ENCODE measurements at places on chromosomes 1 and 21.

DNA sequence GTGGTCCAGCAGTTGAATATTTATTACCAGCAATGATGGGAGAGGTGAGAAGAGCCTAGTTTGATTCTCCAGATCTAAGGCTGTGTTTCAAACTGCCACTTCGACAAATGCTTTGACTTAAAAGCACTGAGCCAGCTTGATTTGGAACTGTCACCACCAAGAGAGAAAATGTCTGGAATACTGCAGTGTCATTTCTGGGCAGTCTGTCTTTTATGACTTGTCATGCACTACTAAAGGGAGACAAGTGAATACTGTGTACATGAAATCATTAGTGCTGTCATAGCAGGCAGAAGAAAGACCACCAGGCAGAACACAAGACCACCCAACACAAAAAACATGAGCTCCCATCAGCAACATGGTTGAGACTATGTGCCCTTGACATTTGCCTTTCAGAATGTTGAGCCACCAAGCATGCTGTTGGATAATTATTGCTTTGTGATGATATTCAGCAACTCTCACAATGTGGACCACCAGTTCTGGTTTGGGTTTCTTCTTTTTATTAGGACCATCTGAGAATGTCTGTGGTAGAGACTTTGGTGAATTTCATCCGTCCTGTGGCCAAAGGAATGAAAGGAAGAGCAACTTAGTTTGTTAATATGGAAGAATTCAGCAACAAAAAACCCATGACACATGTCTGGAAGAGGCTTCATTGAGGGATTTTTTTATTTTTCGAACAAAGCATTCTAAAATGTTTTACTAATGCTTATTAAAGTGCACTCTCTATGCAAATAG lies 125.8 kb downstream of the NTMT2 start:
- DNase-seq: no peak

DNA sequence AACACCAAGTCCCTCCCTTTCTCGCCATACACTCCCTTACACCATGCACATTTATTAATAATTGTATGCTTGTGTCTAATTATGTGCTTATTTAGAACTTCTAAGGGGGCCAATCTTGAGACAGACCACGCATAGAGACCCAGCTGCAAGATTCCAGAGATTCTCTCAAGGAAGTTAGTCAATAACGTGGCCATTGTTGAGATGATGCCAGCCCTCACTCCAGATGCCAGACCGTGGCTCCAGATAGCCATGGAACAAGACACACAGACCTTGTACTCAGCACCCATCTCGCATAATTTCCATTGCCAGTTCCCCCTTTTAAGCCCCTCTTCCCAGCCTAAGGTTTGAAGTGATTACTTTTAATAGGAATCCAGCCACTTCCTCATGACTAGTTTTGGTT lies 62.4 kb downstream of the DIRAS3 start:
- DNase-seq: no peak

- no peak for DNase-seq
These were observed 3.7 kb downstream of the RSPO1 start for GRCh38 chr1:37631036-37631435.

DNA sequence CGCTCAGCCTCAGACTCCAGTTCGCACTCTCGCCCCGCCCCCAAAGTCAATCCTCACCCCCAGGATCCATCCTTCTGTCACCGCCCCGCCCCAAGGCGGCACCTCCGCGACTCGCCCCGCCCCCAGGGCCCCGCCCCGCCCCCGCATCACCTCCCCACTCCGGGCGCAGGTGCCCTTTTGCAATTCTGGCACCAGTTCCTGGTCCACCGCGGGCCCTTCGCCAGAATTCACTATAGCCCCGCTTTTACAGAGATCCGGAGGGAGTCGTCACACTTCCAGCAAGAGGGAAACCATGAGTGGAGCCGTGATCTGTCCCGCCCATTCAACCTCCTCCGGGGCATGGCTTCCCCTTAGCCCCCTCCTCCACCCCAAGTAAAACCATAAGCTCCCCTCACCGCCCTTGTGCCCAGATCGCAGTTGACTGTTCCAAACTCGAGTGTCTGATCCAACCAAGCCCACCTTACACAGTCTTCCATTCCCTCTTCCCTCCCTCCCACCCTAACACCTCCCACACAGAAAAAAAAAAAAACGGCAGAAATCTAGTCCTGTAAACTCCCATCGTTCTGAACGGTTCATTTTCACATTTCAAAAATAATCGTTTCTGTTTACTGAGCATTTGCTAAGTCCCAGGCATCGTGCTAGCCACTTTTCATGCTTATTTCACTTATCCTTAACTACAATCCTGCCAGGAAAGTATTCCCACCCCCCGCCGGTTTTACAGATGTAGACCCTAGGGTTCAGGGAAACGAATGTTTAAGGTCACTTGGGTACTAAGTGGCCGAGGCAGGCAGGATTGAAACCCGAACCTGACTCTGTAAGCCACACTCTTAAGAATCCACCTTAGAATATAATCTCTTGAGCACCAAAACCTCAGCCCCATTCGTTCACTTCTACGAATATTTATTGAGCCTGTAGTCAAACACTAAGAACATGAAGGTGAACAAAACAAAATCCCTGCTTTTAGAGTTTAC lies 1.3 kb upstream of the DNAJC16 start:
- DNase-seq: no peak

GRCh38 chr1:230308039-230308438 lies 118.1 kb downstream of the PGBD5 start:
- DNase-seq: no peak

- DNase-seq: no peak
These were observed 254.8 kb downstream of the OLFM3 start for GRCh38 chr1:101741910-101742309.

DNA sequence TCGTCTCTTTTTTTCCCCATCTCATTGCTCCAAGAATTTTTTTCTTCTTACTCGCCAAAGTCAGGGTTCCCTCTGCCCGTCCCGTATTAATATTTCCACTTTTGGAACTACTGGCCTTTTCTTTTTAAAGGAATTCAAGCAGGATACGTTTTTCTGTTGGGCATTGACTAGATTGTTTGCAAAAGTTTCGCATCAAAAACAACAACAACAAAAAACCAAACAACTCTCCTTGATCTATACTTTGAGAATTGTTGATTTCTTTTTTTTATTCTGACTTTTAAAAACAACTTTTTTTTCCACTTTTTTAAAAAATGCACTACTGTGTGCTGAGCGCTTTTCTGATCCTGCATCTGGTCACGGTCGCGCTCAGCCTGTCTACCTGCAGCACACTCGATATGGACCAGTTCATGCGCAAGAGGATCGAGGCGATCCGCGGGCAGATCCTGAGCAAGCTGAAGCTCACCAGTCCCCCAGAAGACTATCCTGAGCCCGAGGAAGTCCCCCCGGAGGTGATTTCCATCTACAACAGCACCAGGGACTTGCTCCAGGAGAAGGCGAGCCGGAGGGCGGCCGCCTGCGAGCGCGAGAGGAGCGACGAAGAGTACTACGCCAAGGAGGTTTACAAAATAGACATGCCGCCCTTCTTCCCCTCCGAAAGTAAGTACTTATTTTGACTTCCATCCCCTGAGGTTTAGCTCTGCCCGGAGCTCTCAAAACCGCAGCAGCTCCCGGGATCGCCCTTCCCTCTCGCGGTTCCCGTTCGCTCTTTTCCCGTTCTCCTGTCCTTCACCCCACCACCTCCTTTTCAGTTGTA lies 1.5 kb downstream of the TGFB2 start:
- no peak for DNase-seq

DNA sequence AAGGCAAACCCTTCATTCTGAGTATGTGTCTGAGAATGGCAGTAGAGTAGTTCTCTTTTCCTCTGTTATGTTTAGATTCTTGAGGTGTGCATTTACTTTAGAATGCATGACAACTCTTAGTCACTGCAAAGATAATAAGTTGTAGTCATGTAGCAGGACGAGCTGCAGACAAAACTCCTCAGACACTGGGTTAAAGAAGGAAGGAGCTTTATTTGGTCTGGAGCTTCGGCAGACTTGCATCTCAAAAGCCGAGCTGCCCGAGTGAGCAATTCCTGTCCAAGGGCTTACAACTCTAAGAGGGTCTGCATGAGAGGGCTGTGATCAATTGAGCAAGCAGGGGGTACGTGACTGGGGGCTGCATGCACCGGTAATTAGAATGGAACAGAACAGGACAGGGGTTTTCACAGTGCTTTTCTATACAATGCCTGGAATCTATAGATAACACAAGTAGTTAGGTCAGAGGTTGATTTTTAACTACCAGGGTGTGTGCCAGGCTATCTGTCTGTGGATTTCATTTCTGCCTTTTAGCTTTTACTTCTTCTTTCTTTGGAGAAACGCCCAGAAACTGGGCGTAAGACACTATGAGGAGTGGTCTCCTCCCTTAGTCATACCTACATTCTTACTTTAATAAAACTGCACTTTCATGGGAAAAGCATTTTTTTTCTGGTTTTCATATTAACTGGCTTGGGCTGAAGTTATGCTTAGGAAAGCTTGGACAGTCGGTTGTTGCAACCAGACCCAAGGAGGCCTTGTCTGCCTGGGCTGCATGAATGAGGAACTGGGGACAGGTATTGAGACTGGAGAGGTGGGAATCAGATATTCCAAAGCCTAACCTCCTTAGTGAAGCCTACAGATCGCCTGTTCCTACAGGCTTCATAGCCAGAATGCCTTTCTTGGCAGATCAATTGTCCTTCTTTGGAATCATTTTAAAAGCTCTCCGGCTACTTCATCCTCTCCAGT lies 115.1 kb downstream of the RHOU start:
- DNase-seq: no peak

- DNase-seq: no peak
These were observed 51.9 kb downstream of the IER5 start for GRCh38 chr1:181140398-181140797.

DNA sequence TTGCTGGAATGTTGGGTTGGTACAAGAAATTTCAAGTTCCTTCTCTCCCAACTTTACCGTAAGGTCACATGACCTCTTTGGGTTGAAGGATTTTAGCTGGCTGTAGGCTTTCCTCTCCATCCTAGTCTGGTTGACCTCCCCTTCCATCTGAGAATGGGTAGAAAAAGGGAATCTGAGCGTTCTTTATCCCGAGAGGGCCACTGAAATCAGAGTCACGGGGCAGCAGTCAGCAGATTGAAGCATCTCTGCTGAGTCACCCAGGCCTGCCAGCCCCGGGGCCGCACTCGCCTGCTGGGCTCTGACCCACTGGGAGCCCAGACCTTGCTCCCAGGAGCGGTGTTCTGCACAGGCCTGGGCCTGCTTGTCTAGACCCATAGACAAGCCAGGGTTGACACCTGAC lies 31.0 kb downstream of the TMCC2 start:
- DNase-seq: no peak

DNA sequence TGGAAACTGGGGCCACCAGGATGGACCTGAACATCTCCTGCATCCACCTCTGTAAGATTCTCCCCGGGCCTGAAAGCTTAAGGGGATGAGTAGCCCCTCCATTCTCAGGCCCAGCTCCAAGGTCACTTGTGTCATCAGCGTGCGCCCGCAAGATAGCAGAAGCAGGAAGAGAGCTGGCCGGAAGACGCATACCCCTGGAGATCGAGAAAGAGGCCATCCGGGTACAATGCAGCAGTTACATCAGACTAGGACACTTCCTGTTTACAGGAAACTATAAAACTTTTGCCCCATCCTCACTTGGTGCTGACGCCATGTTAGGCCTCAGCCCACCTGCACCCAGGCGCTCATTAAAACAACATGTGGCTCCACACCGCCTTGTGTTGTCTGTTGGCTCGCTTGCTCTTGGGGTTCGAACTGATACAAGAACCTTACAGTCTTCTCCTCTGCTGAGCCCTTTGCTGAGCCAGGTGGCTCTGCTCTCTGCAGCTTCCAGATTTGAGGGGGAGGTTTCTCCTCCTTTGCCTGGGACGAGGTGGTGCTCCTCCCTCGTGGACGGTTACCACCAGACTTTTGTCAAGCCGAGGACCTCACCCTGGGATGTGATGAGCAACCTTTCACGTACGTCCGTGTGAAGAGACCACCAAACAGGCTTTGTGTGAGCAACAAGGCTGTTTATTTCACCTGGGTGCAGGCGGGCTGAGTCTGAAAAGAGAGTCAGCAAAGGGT lies 277.5 kb upstream of the C1orf174 start:
- no peak for DNase-seq

DNA sequence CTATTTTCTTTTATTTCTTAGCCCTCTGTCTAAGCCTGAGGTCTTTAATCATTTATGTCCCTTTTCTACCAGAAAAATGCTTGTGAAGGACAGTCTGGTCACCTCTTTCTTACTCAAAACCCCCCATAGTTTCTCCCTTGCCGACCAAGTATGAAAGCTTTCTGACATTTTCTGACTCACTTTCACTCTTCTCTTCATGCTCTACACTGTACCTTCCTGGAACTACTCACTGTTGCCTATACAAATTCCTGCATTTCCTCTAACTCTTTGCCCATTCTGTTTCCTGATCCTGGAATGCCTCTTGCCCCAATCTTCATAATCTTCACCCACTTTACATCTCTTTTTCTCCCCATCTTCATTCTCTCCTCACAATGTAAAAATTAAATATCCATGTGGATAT lies 380.0 kb downstream of the HHIPL2 start:
- no peak for DNase-seq

GRCh38 chr1:185155600-185156287 lies 1.0 kb downstream of the TRMT1L start:
- DNase-seq: no peak

GRCh38 chr1:97135972-97136371 lies 414.4 kb downstream of the PTBP2 start:
- DNase-seq: no peak

Measured in activated CD4-positive, CD25-positive, alpha-beta regulatory T cell treated with anti-CD3 and anti-CD28 coated beads, Interleukin-2, amount 50 U/mL, for 16 hours (primary cell).